GM23338 (cell line): ENCODE measurements at places on chromosomes 1 and 21.

GRCh38 chr1:180358649-180359048 is 128.6 kb downstream of the LHX4 start:
- DNase-seq: no peak

DNA sequence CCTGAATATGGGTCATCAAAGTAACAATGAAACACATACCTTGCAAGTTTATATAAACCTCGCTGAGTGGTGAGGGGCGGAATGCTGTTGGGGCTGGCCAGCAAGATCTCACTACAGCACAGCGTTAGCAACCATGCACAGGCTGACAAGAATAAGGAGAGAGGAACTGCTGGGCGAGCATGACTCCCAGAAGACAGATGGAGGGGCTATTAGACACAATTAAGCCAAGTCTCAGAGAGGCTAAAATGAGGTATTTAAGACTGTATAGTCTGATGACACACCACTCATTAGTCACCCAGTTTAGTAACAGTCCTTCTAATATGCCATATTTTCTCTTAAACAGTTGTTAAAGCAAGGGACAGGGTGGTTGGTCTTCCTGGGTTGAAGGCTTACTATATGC is 340.2 kb upstream of the NR5A2 start:
- DNase-seq: peak; percentile 46

DNA sequence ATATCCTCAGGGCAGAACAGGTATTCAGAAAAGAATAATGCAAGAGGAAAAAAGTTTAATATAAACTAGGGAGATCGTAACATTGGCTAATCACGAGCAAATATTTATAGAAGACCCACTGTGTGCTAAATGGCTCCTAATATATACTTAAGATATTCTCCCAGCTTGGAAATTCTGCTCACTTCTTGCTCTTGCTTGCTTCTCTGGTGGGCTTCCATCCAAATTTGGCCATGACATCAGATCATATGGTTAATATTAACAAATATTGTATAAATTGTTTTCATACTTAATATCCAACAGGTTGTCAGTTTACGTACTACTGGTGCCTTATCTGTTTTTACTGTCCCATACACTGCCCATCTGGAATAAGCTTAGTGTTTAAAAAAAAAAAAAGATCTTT is 1.1 kb downstream of the COX20 start:
- DNase-seq: no peak

GRCh38 chr1:115842948-115843347 is 2.0 kb upstream of the NHLH2 start:
- DNase-seq: no peak

GRCh38 chr1:226051365-226051764 is 11.2 kb upstream of the H3-3A start:
- DNase-seq: no peak

DNA sequence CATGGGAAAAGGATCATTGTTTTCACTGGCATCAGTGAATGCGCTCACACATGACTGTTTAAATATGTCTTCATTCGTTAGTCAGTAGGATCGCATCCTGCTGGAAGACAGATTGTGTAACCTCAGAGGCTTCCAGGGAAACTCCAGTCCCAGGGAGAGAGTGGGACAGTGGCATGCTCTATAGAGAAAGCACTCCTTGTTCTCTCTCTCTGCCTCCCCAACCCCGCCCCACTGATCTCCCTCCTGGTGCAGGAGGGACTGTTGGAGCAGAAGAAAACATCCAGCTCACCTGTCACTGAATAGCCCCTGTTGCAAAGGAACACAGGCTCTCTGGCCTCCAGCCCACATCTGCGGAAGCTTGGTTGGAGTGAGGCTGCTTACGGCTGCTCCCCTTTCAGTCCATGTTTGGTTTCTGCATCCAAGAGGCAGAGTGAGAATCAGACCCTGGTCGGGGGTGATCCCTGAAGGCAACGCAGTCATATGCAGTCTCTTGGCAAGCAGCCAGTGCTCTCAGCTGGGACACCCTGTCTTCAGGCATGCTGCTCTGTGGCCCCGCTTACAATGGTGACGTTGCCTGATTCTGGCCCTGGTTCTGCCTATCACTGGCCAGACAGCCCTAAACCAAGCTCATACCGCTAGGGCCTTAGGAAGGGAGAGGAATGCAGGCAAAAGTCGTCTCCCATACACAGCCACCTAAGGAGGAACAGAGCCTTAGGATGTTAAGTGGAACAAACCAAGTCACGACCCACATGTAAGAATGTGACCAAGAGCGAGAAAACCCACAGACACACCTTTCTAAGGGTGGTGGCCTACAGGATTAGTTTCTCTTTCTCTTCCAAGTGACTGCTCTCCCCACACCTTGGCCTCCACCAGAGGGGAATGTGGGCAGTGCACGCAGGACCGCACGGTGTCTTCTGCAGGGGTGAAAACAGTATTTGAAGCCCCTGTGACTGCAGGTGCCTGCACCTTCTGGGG is 39.7 kb downstream of the BACE2 start:
- DNase-seq: no peak

DNA sequence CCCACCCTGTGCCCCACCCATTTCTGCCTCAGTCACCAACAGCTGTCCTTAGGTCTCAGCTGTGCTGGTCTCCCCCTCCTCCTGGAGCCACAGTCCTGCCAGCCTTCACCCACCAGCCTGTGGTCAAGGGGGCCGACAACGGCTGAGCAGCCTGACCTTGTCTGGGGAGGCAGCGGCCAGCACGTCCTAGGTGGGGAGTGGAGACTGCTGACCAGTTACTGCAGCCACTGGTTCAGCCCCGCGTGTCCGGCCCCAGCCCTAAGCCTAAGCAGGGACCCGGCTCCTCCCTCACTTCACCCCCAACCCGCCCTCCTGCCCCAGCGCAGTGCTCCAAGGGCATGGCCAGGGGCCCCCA is 79.2 kb downstream of the MORN1 start:
- no peak for DNase-seq

DNA sequence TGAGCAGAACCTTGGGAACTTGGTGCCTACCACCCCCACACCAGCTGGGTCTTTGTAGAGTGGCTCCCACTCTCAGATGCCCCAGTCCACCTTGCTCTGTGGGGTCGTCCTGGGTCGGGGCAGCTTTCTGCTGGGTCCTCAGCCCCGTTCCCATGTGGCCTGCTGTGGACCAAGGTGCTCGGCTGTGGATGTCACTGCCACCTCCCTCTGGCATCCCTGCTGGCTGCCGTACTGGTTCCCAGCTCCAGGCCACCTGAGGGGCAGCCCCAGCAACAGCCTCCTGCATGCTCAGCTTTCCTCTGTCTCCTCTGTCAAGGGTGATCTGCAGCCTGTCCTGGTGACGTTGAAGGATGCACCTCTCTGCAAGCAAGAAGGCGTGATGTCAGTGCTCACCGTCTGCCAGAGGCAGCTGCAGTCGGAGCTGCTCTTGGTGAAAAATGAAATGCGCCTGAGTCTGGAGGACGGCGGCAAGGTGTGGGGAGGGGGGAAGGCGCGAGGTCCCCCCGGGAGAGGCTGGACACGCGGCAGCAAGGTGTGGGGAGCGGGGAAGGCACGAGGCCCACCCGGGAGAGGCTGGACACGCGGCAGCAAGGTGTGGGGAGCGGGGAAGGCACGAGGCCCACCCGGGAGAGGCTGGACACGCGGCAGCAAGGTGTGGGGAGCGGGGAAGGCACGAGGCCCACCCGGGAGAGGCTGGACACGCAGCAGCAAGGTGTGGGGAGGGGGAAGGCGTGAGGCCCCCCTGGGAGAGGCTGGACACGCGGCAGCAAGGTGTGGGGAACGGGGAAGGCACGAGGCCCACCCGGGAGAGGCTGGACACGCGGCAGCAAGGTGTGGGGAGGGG is 45.9 kb upstream of the DIP2A start:
- DNase-seq: no peak

GRCh38 chr1:204196068-204196795 is at the start of gene KISS1:
TSS of gene KISS1 (minus strand) at chr1:204196491. CDS start at chr1:204192876, 3,615 bp downstream.
- peak; percentile 32 for DNase-seq

DNA sequence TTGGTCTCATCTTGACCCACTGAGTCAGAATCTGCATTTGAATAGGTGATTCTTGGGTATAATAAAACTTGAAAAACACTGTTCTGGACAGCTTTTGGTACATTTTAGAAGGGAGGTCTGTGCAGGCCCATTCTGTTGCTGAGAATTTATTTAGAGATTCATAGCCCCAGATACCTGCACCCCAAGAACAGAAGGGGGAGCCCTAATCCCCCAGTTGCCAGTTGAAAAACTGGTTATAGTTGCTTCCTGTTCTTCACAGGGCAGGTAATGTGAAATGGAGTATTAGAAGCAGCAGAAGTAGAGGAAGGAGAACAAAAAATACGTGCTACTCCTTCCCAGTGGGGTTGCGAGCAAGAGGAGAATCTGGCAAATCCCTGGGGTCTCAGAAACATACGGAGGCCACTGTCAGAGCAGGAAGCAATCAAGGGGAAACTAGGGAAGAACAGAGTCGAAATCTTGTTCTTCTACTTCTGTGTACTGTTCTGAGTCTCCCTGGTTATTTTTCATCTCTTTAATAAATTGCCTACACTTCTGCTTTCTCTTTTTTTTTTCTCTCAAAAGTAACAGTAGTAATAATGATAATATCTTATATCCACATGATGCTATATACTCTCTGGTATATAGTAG is 4.6 kb upstream of the CLCA2 start:
- DNase-seq: peak; percentile 68

- DNase-seq: no peak
These were observed 13.9 kb downstream of the URB1 start for GRCh38 chr21:32378956-32379355.

DNA sequence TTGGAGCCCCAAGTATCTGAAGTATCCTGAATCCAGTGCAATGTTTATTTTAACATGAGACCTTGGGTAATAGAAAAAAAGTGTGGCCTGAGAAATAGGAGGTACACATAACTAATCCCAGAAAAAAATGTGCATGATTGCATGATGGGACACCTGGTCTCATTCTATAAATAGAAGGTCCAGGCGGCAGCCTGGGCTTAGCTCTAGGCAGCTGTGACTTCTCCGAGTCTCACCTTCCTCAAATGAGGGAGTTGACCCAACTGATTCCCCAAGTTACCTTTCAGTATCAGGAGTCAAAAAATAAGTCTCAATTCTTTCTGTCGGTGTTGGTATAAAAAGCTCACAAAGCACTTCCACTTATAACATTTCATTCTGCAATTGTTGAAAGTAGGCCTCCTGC is 65.9 kb upstream of the CCDC190 start:
- DNase-seq: no peak

GRCh38 chr1:103336408-103336807 is 189.1 kb upstream of the RNPC3 start:
- DNase-seq: no peak

DNA sequence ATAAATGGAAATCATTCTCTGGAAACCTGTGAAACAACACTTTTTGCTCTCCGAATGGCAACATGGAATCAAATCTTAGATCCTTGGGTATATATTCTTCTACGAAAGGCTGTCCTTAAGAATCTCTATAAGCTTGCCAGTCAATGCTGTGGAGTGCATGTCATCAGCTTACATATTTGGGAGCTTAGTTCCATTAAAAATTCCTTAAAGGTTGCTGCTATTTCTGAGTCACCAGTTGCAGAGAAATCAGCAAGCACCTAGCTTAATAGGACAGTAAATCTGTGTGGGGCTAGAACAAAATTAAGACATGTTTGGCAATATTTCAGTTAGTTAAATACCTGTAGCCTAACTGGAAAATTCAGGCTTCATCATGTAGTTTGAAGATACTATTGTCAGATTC is 45.7 kb downstream of the PTGFR start:
- DNase-seq: no peak

- DNase-seq: no peak
These were observed 216.3 kb downstream of the KCNH1 start for GRCh38 chr1:210917560-210918169.

DNA sequence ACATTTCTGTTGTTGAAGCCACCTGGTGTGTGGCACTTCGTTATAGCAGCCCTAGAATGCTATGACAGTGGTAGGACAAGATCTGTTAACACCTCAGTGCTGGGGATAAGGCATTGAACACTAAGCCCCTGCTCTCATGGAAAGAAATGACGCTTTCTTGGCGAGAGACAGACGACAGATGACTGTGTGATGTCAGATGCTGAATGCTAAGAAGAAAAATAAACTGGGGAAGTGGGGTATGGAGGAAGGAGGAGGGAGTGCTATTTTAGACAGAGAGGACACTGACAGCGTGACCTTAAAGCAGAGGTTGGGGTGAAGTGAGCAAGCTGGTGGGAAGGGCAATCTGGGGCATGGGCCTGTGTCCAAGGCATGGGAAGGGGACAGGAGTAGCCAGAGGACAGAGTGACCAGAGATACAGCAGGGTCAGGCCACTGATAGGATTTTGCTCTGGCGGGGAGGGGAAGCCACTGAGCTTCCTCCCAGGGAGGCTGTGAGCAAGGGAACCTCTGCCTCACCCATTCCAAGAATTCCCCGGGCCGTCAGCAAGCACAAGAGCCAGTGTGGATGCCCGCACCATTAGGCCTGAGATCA is 15.2 kb downstream of the DOP1B start:
- DNase-seq: no peak

DNA sequence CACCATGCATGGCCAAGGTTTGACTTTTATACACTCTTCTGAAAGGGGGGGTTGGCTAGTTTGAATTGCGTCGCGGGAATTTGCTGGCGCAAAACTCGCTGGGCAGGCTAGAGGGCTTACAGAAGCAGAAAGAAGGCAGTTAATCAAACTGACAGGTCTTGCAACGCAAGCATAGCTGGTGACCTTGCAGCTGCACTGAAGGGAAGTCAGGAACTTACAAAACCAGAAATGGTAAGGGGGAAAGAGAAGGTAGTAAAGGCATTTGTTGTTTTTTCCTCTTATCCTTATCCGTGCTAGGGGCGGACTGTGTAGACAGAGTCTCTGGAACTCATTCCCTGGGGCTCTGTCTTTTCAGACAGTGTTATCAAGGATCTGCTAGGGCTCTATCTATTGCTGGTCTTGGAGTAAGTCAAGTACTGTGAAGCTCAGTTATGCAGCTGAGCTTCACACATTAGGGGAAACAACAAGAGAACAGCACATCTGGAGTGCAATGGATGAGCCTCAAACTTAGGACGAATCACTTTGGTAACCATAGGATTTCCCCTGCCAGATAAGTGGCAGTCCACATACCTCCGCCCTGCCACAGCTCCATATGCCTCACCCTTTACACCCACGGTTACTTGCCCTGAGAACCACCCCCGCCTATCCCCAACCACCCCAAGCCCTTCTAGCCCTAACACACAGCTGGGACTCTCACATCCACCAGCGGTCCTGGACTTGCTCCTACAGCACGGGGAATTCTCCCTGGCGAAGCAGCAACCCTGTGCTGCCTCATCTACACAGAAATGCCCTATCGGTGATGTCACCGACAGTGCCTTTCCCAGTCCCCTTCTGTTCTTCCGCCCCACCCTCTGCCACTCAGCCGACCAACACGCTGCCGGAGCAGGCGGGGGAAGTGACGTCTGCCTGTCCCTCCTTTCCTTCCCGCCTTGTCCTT is 251.4 kb downstream of the FAM72C start:
- peak; percentile 74 for DNase-seq
